ENCODE measurements at places on chromosomes 7 and 10.

- no peak for DNase-seq
Measured at GRCh38 chr10:6535156-6535764, 44.8 kb downstream of the PRKCQ start.

- DNase-seq = no peak
Measured at GRCh38 chr10:89548673-89549072, 13.3 kb upstream of the SLC16A12 start.

DNA sequence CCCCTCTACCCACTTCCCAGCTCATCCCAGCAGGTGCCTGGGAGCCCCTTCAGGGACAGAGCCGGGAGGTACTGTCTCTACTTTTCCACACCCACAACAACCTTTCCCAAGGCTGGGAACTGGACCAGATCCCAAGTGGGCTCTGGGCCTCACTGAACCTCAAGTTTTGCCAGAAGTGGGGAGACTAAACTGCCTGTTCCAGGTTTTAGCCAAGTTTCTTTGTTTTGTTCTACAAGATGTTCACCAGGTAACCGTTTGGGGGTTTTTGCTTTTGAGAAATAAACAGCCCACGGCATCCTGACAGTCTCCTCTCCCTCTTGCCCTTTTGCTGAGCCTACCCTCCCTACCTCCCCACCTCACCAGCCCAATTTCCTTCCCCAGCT lies 10.6 kb upstream of the EMX2 start:
- DNase-seq = no peak

GRCh38 chr7:151869455-151869854 lies 7.5 kb downstream of the PRKAG2 start:
- no peak for DNase-seq

DNA sequence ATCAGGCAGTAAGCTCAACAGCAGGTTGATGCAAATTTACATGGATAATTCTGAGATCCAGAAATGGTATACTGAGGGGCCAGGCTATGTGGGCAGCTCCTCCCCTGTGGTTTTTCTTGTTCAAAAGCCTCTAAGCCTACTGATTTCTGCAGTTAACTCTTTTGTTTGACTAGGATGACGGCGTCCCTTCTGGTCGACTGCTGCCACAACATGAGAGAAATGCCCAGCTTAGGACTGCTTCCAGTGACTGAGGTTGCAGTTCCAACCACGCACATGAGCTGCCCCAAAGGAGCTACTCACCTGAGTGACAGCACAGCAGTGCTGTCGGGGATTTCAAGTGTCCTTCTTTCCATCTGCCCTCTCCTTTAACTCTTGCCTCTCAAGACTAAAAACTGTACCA lies 973.0 kb upstream of the GHITM start:
- DNase-seq = no peak

DNA sequence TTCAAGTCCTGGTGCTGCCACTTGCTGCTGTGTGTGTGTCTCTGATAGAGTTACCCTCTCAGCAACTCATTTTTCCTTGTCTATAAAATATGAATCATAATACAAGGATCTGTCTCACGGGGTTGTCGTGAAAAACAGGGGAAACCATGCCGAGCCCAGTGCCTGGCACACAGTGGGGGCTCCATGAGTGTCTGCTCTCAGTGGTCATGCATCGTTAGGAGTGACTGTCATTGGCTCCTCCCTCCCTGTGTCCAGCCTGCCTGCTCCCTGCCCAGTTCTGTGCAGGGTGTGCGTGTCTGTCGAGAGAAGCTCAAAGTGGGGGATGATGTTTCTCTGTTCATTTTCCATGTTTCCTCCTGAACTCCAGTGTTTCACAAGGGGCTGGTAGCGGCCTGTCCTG lies 83.6 kb upstream of the LRRC4 start:
- DNase-seq = no peak

Data from GM12892 (cell line).